Naive thymus-derived CD8-positive, alpha-beta T cell (primary cell): ENCODE measurements at places on chromosomes 2 and 18.

- peak; percentile 65 for DNase-seq
- peaks cover 2% of the 10 kb centered on the region for H3K4me1 ChIP-seq
- H3K36me3 ChIP-seq = peaks cover 8% of the 10 kb centered on the region
- H3K4me3 ChIP-seq = no peak overlapping the region
- H3K27me3 ChIP-seq = no peaks in the 10 kb centered on the region
- H3K27ac ChIP-seq = no peak overlapping the region
Measured at GRCh38 chr2:24827321-24828237, 34.4 kb downstream of the CENPO start.

DNA sequence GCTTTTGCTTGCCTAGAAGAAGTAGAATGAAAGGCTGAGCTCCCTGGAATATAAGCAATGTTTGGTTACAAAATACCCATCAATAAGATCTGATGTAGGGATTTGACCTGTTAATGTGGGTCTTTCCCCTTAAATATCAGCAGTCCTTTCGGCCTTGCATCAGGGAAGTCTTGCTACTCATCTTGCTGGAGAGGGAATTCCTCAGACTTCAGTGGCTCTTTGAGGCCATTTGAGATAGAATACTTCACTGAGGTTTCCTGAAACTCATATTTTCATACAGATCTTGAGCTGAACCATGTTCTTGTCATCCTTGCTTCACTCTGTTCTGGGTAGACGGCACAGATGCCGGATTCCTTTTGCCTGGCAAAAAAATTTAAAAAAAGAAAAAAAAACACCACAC, 3.9 kb downstream of the TWIST2 start:
- DNase-seq = no peak
- H3K4me1 ChIP-seq = no peaks in the 10 kb centered on the region
- peaks cover 8% of the 10 kb centered on the region for H3K27me3 ChIP-seq
- H3K4me3 ChIP-seq = no peak overlapping the region
- no peak overlapping the region for H3K27ac ChIP-seq

- DNase-seq = no peak
- peaks cover 6% of the 10 kb centered on the region for H3K4me1 ChIP-seq
- H3K27ac ChIP-seq = no peak overlapping the region
- no peaks in the 10 kb centered on the region for H3K27me3 ChIP-seq
- no peak overlapping the region for H3K4me3 ChIP-seq
Measured at GRCh38 chr18:3048121-3048520, 35.2 kb upstream of the LPIN2 start.

DNA sequence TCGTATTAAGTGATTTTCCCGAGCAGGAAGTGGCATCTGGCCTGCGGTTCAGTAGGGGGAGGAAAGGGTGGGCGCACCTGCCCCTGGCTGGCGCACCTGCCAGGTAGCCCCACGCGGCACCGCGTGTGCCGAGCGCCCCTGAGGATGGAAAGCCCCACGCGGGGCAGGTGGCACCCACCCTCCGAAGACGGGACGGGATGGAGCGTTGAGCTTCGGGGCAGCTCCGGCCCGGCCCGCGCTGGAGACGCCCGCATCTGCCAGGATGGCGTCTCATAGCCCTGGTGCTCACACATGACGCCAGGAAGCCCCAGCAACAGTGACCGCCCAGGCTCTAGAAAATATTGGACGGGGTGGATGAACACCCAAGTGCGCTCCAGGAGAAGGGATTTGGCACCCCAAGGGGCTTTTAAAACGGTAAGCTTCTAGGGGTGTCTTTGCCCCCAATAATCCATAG, 2.5 kb upstream of the NFATC1 start:
- H3K4me3 ChIP-seq = peak overlapping the region; percentile 90
- no peak for DNase-seq
- peaks cover 30% of the 10 kb centered on the region for H3K4me1 ChIP-seq
- H3K36me3 ChIP-seq = no peaks in the 10 kb centered on the region
- H3K27me3 ChIP-seq = no peaks in the 10 kb centered on the region
- peak overlapping the region; percentile 82 for H3K27ac ChIP-seq
